Hematopoietic multipotent progenitor cell treated with erythropoietin and hydrocortisone succinate and interleukin-3 and kit ligand, for 17 days (in vitro differentiated cells): ENCODE measurements at places on chromosomes 5 and 9.

- DNase-seq, result no peak
Observed at GRCh38 chr9:35001285-35001677, 11.7 kb downstream of the DNAJB5 start.

- DNase-seq, result no peak
Observed at GRCh38 chr5:148860599-148860998, 34.2 kb downstream of the ADRB2 start.

DNA sequence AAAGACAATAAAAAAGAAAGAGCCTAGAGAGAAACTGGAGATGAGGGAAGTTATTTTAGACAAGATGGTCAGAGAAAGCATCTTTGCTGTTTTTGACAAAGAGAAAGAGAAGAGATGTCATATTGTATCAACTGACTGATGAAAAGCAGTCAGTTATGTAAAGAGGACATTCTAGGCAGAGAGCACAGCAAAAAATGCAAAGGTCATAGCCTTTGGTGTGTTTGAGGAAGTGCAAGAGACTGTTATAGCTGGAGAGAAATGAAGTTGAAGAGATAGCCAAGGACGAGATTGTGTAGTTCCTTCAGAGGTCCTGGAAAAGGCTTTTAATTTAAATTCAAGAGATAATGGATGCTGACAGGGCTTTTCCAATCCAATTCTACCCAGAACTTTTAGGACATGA lies 342.4 kb downstream of the RASEF start:
- DNase-seq, result no peak

GRCh38 chr5:73183481-73183891 lies 10.5 kb downstream of the TMEM174 start:
- DNase-seq, result no peak

DNA sequence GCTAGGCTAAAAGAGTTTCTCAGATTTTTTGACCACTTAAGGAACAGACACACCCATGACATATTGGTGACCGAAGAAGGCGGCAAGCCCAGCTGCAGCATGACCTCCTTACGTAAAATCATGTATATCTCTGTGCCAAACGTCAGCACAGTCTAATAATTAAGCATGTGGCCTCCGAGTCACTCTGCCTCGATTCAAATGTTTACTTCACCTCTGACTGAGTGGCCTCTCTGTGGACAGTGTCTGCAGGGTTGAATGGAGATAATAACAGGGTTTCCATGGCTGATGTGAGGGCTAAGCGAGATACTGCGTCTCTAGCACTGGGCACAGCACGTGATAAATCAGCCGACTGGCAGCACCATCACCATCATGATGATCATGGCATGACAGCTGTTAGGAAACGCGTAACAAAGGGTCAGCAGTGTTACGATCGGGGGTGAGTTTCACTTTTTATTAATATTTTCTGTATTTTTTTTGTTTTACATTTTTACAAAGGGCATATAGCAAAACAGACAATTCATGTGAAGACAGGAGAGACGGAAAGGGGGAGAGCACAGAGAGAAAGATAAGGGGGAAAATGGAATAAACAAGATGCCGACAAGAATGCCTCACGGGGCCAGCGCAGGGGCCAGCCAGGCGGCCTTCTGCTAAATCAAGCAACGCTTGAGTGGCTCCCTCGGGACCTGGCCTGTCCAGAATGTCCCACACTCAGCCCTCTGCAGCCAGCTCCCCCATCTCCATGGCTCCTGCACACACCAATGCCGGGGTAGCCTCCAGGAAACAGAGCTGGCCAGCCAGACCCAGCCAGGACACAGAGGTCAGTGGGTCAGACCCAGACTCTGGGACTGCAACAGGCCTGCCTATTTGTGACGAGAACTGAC lies 60.3 kb downstream of the ADAMTS2 start:
- DNase-seq, result no peak

GRCh38 chr5:78597974-78598371 lies 50.6 kb downstream of the LHFPL2 start:
- no peak for DNase-seq
